DMS79 (cell line): ENCODE measurements at places on chromosomes 3 and 15.

DNA sequence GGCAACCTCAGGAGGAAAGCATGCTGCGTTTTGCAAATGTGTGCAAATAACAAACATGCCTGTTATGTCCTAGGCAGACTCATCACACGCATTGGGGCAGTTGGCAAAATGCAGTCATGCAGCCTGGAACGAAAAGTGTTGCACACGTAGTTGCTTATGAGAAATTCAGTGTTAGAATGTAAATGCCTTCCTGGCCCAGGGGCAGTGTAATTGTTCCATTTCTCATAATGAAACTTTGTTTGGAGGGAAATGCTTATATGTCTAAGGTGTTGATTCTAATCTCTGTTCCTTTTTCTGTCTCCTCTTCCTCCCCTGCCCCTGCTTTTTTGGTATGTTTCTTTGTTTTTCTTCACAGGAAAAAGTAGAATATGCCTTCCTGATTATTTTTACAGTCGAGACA lies 156.0 kb downstream of the CACNA1D start:
- DNase-seq = no peak

- DNase-seq = no peak
Measured at GRCh38 chr3:143216709-143217182, 97.2 kb downstream of the CHST2 start.

GRCh38 chr3:102896851-102897621 lies 462.2 kb downstream of the ZPLD1 start:
- DNase-seq = no peak

DNA sequence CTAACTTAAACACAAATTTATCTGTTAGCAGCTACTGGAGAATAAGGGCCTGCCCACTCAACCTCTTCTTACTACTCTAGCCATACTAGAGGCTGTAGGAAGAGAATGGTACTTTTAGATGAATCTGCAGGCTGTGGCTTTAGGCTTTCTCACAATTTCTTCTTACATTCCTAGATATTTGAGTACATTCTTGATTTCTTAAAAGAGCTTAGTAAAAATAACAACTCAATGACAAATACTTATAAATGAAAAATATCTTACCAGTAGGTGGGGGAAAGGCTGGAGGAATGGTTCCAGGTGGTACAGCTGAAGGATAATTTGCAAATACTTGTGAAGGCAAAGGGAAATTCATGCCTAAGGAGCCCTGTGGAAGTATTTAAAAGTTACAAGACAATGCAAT lies 92.9 kb upstream of the GK5 start:
- DNase-seq = no peak

- no peak for DNase-seq
Measured at GRCh38 chr3:184242297-184242685, 6.5 kb downstream of the ALG3 start.

DNA sequence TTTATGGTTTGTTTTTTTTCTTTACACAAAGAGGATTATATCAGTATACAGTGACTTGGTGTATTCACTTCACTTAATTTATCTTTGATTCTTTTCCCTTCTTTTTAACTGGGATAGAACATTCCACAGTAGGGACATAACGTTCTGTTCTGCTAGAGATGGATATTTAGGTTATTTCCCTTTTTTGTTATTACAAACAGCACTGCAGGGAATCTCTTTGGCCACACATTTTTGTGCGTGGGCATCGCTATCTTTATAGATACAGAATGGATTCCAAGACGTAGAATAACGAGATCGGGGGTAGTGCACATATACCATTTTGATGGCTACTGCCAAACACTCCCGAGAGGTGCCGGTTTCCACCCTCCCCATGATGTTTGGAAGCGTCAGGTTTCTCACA lies 44.8 kb downstream of the PXYLP1 start:
- no peak for DNase-seq

DNA sequence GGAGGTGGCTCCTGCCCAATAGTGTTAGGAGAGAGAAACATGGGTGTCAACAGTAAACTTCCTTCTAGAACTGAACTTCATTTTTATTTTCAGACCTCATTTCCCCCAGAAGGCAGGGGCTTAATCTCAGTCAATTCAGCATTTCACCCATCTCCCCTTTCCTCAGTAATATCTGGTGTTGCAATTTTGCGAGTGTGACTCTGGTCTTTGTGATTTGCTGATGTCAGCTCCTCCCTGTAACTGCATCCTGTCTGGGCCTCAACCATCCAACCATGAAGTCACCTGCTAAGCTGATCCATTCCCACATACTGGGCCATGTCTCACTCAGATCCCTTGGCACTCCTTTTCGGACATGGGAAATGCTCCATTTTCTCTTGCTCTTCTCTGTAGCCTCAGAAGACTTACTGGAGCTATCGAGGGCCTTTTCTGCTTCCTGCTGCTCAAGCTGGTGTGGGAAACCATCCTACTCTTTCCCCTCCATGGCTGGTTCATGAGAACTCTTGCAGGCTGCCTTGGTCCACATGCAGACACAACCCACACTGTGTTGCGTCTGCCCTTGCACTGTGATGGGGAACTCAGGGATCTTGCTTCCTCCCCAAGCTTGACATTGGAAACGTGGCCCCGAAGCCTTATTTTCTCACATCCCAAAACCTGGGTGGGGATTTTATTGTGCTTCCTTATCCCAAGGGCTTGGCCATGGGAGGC lies 24.6 kb downstream of the CCR4 start:
- DNase-seq = no peak

GRCh38 chr3:79162653-79163052 lies 605.1 kb downstream of the ROBO1 start:
- DNase-seq = no peak

DNA sequence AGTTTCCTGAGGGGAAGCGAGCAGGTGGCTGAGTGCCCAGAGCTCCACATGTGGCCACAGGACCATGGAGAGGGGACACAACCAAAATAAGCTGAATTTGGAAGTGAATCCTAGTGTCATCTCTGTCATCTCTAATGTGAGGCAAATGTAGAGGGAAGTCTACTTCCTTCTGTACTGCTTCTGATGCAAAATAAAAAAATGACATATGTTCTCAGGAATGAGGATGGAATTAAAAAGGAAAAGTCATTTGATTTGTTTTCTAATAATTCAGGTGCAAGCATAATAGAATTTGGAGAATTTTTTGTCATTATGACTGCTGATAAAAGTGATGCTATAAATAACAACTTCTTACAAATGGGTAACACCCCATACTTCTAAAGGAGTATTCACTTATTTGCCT lies 59.5 kb upstream of the POU1F1 start:
- DNase-seq = no peak

DNA sequence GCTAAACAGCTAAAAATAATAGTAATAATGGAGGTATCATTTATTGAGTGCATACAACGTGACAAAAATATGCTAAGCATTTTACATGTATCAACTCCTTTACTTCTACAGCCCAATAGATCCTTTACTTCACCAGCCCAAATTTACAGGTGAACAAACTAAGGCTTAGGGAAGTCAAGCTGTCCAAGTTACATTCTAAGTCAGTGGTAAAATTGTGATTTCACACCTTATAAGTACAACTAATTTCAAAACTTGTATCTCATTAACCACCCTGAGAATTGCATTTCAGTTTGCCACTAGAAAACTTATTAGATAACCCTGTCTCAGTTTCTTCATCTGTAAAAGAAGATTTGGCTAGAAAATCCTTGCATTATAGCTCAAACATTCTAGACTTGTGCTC lies 10.7 kb downstream of the SLC33A1 start:
- no peak for DNase-seq

- no peak for DNase-seq
Measured at GRCh38 chr15:67091071-67091979, 25.9 kb downstream of the SMAD3 start.
